ENCODE measurements at places on chromosomes 2 and 18. TPM values are rescaled to one million over a fixed set of nuclear protein-coding genes. Genes with fewer than 3 reads are reported as not detected.

Gene MRPS5
- 85.8 TPM for total RNA-seq

Gene TUBA3E
- total RNA-seq = 0.78 TPM

Gene EVA1A
- 7.8 TPM for total RNA-seq

Gene GPR45
- not detected for total RNA-seq

Gene IL1RN
- 0.94 TPM for total RNA-seq

Gene NEDD4L
- total RNA-seq = 33.6 TPM

Gene STPG4
- total RNA-seq = not detected

Gene TMEM178A
- total RNA-seq = not detected

Gene RESP18
- total RNA-seq = not detected

Gene SAG
- not detected for total RNA-seq

Gene SDC1
- total RNA-seq = 128 TPM

Gene POTEF
- not detected for total RNA-seq

Gene CHST9
- total RNA-seq = not detected

Gene DNPEP
- total RNA-seq = 55.6 TPM

Gene EFEMP1
- 40.4 TPM for total RNA-seq

Gene HDAC4
- 8.9 TPM for total RNA-seq

Gene PAX3
- not detected for total RNA-seq

Gene SCG2
- total RNA-seq = 1.2 TPM

Data from A549 treated with ZK216348 at 1 μM for 4 hours (cell line).